ENCODE measurements at places on chromosomes 5 and 9.

GRCh38 chr5:80231243-80231642, 24.6 kb downstream of the SERINC5 start:
- DNase-seq: no peak

DNA sequence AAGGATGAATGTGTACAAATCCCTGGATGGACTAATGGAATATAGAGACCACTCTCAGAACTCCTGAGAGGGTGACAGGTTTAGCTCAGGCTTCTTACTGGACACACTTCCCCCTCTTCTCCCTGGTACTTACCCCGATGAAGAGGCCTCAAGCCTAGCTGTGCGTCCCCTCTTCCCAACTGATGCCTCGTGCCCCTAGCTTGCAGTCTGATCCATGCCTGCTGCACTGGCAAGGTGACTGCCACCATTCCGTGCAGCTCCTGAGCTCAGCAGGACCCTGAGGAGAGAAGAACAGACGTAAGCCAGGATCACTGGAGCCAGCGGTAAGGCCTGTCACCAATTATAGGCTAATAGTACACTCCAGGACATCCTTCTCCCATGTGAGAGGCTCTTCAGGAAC, 5.5 kb upstream of the STOML2 start:
- no peak for DNase-seq

DNA sequence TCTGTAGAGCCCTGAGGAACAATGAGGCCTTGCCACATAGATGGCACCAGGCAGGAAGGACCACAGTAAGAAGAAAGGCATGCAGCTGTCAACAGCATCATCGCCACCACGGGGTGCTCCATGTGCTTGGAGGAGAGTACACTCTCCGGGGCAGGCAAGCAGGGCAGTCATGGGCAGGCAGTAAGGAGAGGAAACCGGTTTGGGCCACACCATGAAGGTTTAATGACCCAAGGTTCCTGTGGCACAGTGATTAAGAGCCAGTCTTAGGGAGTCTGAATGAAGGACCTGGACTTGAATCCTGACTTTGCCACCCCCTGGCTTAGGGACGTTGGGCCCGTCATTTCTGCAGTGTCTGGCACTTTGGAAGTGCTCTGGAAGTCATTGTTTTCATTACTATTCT, 80.6 kb upstream of the ZBTB43 start:
- DNase-seq: no peak

GRCh38 chr9:77648234-77649108, at the start of gene GNA14:
Gene GNA14 (minus strand): TSS chr9:77648322. CDS start chr9:77647793, 529 bp downstream.
- DNase-seq: peak; percentile 28

GRCh38 chr9:122464633-122465567, 12.8 kb downstream of the OR1J1 start:
- peak; percentile 69 for DNase-seq

DNA sequence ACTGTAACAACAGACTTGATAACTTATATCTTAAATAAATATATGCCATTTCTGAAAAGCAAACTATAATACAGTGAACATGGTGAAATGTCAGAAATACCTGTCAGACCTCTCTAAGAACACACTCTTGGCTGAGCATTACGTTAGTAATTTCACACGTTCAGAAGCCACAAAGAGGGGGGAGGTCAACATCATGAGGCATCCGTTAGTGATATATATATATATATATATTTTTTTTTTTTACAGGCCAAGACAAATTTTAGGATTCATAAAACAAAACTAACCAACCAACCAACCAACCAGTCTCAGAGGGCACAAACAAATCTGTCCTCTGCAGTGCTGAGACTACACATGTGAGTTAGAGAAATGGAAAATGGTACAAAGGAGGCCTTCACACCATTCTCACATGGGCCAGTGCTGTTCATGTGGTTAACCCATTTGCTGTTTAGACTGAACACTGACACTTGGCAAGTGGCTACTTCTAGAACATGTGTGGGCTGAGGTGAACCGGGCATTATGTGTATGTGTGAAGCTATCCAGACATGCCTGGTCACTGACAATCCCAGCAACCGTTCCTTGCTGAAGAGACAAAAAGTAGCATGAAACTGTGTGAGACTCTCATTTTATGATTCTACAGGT, 54.5 kb downstream of the ELL2 start:
- DNase-seq: no peak

- DNase-seq: no peak
Observed at GRCh38 chr5:142888469-142889085, 118.4 kb downstream of the ARHGAP26 start.

DNA sequence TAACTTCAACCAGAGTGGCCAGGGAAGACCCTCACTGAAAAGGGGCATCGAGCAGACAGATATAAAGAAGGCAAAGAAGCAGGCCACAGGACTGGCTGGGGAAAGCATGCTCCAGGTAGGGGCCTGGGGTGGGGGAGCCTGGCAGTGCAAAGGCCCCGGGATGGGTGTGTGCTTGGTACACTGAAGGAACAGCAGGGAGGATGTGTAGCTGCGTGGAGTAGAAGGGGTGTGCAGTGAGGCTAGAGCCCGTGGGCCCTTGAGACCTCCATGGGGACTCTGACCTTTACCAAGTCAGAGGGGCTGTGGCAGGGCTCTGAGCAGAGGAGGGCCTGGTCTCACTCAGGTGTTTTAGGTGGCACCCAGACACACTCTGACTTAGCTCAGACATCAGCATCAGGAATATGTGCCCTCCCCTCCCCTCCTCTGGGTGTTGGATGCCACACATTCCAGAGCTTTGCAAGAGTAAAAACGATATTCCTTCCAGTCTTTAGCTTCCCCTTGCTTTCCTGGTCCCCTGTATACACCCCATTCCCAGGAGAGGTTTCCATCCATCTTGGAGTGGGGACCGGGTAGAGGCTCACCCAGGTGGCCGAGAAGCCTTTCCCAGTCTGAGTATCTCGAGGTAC, 7.6 kb downstream of the TRIM7 start:
- no peak for DNase-seq

DNA sequence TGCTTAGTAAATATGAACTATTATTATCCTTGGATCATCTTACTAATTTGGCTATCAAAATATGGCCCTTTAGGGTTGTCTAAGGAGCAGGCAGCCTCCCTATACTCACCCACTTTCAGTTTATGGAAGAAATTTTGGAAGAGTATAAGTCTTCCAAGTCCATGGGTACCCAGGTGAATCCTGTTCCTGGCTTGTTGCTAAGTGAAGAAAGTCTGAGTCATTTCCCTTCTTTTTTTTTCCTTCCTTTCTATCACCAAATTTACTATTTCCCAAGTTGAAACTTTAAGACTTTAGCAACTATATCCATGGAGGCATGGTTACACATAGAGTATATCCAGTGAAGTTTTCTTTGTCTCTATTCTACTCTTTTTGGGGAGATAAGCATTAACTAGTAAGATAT, 184.0 kb upstream of the ACTBL2 start:
- no peak for DNase-seq

GRCh38 chr5:159286420-159287035, 23.4 kb downstream of the UBLCP1 start:
- DNase-seq: no peak

DNA sequence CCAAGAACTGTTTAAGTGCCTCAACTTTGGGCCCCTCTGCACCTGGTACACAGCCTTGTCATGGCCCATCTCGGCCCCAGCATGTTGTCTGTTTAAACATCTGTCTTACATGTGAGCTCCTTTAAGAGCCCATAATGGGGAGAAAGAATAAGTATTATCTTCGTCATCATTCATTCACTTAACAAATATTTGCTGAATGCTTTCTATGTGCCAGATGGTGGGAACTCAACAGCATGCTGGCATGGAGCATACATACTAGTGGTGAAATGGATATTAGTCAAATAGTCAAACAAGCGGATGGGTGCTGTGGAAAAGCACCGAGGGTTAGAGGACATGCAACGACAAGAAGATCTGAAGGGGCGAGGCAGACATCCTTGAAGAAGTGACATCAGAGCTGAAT, 54.5 kb downstream of the GABBR2 start:
- no peak for DNase-seq

DNA sequence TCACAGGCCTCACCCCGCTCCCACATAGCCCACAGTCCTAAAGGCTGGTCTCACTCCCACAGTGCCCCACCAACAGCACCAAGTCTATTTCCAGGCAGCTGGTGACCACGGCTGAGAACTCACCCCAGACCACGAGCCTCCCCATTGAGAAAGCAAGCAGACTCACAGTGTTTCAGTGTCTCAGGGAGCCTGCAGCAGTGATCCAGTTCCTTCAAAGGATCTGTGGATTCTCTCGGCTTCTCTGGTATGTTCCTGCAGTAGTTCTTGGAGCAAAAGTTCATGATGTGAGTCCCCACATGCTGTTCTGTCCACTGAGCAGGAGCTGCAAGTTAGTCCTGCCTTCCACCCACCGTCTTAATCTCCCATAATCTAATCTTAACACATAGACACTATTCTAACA, 185.3 kb upstream of the CDH6 start:
- no peak for DNase-seq

GRCh38 chr9:92295240-92295790, 1.8 kb upstream of the IARS1 start:
- DNase-seq: no peak

DNA sequence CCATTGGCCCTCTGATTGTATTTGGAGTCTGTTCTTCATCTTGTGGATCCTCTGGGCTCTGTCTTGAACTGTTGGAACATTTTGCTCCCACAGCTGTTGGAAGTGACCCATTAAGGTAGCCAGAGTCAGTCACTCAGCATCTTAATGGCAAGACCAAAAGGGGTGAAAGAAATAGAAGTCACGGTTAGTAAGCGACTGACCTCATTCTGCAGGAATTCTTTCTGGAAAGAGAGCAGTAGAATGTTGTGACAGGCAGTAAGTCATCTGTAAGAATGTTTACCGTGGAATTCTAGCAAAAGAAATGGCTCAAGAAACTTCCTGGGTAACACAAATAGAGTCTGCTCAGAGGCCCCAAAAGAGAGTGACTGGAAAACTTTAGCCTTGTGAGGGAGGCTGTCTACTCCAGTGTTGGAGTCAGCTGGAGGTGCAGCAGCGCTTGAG, 28.6 kb upstream of the TNC start:
- DNase-seq: no peak

All from activated naive CD4-positive, alpha-beta T cell treated with anti-CD3 and anti-CD28 coated beads, Interleukin-2, amount 50 U/mL, for 72 hours (primary cell).